ENCODE measurements at places on chromosomes 5 and 9.

DNA sequence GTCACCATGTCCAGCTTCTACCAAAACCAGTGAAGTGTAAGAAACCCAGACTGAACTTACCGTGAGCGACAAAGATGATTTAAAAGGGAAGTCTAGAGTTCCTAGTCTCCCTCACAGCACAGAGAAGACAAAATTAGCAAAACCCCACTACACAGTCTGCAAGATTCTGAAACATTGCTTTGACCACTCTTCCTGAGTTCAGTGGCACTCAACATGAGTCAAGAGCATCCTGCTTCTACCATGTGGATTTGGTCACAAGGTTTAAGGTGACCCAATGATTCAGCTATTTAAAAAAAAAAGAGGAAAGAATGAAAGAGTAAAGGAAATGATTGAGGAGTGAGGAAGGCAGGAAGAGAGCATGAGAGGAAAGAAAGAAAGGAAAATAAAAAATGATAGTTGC is 19.8 kb downstream of the IL7R start:
- no peak for DNase-seq

DNA sequence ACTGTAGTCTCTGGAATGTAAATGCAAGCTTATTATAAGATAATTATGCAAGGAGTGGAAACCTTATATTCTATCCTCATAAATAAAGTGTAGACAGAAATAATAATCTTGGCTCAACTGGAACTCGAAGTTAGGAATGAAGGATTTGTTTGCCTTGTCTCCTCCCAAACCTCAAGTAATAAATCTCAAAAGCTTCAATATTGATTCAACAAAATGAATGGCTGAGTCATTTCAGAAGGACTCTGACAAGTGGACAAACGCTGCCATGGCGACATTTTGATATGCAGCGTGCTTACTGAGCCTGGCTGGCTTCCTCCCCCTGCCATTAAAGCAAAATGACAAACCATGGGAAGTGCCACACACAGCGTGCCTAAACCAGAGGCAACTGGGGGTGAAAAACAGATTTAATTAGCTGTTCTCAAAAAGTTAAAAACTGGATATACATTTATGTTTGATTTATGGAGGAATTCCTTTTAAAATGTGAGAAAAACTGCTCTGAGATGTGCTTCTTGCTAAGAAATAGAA is 10.5 kb upstream of the ADGRV1 start:
- DNase-seq: no peak

DNA sequence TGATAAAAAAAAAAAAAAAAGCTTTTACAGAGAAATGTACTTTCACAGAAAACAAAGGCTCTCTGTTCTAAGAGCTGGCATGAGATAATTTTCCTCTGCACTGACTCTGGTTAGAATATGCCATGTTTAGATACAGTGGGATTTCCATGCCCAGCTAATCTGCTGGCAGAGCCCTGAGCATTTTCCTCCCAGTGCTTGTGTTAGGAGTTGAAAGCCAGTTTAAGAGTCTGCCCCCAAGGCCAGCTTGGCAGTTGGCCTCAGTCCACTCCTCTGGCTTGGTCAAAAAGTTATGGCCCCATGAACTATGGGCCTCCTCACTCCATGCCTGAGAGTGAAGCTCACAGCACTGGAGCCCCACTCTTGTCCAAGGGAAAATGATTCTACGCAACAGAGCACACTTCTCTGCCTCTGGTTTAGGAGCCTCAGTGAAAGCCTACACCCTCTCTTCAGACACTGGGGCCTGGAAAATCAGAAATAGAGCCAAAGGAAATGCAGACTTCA is 21.9 kb downstream of the MOCS2 start:
- no peak for DNase-seq

- DNase-seq: no peak
Observed at GRCh38 chr5:150777685-150778084, 872 bp upstream of the SMIM3 start.

DNA sequence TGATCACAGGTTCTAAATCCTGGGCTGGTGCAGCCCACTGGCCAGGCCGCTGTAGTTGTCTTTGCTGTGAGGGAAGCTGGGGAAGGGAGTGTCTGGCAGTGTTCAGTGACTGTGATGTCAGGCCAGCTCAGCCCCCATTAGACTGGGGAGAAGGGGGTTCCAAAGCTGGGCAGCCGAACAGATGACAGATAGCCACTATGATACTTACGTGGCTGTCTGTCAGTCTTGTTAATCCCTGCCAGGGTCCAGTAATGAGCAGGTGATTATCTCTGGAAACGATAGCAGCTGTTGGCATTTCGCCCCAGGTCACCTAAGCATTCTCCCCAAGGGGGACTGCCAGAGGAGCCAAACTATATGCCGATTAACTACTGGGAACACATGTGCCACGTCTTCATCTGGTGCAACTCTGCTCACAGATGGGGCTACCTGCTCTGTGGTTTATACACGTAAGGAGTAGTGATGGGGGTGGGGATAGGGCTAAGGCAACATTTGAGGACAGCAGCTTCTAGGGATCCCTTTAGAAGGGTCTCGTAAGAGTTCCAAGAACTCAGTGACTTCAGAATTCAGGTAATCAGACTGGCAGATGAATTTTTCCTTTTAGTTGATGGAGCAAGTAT is 396.3 kb downstream of the KDM4C start:
- no peak for DNase-seq

DNA sequence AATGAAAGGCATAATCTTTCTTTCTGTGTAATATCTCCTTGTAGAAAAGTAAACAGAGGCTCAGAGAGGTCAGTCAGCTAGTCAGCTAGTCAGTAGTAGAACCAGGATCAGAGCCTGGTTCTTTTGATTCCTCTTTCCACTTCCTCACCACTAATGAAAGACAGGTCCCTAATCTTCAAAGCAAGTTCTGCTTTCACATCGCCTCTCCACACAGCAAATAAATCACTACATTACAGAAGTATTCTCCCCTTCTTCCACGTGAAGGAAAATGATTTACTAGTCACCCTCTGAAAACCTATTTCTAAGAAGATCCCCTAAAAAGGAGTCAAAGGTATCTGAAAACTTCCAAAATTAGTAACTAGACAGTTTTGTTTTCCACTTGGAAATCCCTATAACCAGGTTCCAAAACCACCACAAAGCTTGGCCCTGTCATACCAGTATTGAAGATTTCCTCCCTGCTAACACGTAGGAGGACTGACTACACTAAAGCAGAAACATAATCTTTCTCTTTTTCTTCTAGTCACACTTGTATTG is 140.5 kb upstream of the TARS1 start:
- no peak for DNase-seq

DNA sequence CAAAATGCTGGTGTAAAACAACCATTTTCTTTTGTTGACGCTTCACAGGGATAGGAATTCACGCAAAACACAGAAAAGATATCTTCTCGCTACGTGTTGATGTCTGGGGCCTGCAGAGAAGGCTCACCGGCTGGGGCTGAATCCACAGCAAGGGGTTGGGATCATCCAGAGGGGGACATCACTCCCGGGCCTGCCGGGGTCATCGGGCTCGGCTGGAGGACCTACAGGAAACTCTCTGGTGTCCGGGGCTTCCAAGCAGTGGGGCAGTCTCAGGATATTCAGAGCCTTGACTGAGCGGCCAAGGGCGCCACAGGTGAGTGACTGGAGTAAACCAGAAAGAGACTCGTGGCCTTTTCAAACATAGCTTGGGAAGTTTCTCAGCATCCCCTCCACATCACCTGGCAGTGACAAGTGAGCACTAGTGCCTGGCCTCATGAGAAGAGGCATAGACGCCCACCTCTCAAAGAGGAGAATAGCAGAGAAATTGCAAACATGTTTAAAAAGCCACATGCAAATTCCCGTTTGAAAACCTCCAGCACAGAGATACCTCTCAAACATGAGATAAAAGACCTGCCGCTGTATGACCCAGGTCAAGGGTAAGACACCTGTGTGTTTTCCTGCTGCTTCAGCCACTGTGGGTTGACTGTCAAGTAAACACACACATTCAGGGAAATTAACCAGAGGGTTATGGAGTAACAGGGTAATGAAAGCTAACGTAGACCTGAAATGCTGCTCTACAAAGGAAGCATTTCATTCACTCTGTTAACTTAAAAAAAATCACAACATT is 50.8 kb upstream of the SIMC1 start:
- no peak for DNase-seq

DNA sequence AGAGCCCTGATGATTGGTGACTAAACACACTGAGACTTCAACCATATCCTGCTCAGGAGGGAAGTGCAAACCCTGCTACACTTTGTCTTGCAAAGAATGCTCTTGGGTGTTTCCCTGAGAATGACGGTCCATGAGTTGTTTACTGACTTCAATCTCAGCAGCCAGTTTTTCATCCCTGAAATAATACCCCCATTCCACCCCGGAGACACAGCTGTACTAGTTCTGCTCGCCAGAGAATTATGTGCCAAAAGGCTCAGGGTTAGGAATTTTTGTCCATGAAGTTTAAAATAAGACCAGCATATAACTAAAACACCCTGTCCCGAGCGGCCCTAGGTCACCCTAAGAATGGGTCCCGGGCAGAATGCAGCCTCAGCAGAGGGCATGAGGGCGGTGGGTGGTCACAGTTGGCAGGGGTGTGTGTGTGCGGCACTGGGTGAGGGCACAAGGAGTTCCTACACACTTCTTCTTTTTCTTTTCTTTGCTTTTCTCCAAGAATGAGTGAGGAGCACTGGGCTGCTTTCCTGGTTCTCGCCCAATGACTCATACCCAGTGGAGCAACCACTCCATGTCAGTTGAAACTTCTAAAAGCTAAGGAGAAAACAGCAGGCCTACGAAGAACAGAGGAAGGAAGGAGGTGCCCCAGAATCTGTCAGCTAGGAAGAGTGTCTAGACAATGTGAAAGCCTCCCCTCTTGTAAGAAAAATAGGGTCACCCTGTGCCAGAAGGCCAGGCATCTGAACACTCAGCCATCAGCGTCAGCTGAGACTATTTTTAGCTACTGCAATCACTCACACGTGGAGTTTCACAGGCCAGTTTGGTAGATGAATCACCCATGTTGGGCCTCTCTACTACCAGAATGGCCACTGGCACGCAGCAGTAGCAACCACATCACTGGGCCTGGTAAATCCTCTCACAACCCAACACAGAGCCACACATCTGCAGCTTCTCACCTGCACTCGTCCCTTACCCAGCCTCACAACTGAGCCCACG is 105.9 kb downstream of the DPYSL3 start:
- no peak for DNase-seq

DNA sequence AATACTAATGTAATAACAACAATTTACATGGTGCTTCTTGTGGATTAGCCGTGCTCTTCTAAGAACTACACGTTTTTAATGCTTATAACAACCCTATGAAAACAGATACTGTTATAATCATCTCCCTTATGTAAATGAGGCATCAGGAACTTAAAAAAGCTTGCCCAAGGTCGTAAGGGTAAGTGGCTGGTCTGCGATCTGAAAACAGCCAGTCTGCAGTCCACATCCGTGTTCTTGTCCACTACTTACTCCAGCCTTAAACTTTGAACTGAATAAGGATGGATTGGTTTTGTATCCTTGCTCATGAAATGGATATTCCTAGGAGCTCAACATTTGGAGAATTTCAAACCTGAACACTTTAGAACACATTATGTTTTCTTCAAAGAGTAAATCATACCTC is 26.7 kb downstream of the PAM start:
- DNase-seq: no peak

- DNase-seq: no peak
Observed at GRCh38 chr5:79702606-79703380, 13.2 kb downstream of the CMYA5 start.

GRCh38 chr9:109699019-109699418 is 81.0 kb upstream of the PALM2AKAP2 start:
- DNase-seq: no peak

DNA sequence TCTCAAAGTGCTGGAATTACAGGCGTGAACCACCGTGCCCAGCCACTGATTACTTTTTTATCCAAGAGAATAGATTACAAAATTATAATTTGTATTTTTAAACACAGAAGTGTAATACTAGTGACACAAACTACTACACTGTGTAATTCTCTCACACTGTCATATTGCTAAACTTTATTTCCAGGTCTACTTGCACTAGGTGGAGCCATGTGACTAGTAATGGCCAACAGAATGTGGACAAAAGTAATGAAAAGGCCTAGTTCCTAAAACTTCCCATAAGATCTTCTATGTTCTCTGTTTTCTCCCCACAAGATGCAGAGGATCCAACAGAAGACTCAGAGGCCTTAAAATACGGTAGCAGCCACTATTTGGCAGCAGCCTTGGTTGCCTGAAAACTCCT is 27.3 kb downstream of the NADK2 start:
- DNase-seq: no peak

DNA sequence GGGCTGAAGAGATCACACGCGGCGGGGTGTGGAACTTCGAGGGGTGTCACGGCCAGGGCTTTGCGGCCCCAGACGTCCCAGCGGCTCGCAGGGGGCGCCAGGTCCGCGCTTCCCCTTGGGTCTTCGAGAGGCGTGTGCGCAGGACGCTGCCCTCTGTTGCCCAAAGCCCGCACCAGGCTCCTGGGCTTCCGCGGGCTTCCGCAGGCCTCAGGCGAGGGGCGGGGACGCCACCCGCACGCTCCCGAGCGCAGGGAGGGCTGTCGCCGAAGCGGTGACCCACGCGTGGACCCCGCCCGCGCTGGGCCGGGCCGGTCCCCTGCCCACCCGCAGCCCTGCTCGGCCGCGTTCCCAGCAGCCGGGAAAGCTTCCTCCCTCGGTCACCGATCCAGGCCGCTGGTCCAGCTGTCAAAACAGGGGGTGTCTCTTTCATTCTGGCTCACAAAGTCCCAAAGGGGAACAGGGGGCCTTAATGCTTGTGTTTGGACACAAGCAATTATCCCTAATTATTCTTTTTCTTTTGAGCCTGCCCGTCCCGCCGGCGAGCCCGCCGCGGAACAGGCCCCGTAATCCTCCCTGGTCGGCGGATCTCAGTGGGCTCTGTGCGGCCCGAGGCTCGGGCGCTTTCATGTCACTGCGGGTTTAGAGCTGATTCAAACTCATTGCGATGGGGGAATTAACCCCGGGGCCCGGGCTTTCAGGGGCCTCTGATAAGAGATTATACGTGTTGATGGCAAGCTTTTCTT is 60.6 kb downstream of the TMEM174 start:
- no peak for DNase-seq

- DNase-seq: no peak
Observed at GRCh38 chr5:127389601-127390000, 99.0 kb downstream of the MEGF10 start.

DNA sequence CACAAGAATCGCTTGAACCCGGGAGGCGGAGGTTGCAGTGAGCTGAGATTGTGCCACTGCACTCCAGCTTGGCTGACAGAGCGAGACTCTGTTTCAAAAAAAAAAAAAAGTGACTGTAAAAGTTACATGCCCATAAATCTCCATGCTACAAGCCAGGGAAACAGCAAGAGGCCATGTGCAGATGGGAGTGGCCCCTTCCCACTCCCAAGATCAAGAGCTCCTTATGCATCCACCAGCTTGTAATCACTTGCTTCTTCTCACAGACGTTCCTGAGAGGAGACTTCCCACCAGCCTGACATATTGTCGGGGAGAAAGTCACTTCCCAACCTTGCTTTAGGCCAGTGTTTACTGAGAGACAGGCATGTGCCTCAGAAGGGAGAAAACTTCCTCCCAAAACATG is 45.6 kb upstream of the N4BP3 start:
- no peak for DNase-seq

- no peak for DNase-seq
Observed at GRCh38 chr5:142685418-142686209, at the start of gene FGF1. TSS of gene FGF1 (minus strand) at chr5:142686090. CDS start at chr5:142614127, 71,963 bp downstream.

- no peak for DNase-seq
Observed at GRCh38 chr5:112742424-112742823, 4.7 kb downstream of the APC start.

- no peak for DNase-seq
Observed at GRCh38 chr9:11206925-11207324, 594.1 kb upstream of the PTPRD start.

- DNase-seq: no peak
Observed at GRCh38 chr9:76232861-76233489, 161.3 kb downstream of the RFK start.
